Omental fat pad (tissue), 4 donors: ENCODE measurements at places on chromosomes 7 and 10. TPM values are rescaled to one million over a fixed set of nuclear protein-coding genes. Genes with fewer than 3 reads are reported as not detected.

PCDH15 gene
- total RNA-seq: 0.32 TPM

- DNase-seq: no peak
Observed at GRCh38 chr7:151178236-151178635, 8.8 kb downstream of the ASB10 start.

DNA sequence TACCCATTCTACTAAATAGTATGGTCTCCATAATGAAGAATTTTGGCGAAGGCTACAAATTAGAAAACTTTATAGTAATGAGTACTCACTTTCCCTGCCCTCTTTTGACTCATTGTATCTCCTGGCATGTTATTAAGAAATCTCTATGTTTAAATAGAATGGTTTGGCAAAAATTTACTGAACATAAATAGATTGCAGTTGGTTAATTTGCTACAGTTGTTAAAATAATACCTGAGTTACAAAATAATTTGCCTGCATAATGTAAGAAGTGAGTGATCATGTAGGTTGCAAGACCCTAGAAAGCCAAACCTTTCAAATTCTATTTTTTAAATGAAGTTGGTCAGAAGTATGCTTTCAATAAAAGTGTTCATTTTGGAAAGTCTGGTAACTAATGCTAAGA lies 176.8 kb upstream of the AHR start:
- no peak for DNase-seq

DNA sequence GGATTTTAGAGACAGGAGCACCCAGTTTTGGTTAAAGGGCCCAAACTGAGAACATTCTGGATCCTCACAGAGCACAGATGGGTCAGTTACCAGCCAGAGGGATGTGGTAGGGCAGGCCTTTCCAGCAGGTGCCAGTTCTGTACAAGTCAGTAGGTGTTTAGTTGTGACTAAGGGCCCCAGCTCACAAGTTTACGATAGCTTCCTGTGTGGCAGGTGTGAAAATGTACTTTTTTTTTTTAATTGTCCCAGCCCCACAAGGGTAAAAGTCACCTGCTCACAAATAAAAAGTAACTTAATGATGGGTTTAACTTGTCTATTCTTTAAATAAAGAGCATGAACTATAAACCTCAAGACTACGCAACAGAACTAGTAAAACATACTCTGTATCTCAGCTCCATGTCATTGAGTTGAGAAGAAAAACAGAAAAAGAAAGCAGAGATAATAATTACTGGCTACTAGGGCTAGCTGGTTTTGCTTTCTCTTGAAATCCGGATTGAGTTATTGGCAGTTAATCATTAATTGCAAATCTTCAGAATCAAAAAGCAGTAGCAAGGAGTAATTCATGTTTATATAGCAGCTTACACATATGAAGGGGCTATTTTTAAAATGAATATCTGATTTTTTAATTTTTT lies 15.4 kb downstream of the NFE2L3 start:
- DNase-seq: no peak

- no peak for DNase-seq
Observed at GRCh38 chr7:131057794-131058070, 269.9 kb upstream of the MKLN1 start.

GRCh38 chr10:102133373-102134195 lies 744 bp downstream of the PPRC1 start:
- DNase-seq: peak; percentile 60

- no peak for DNase-seq
Observed at GRCh38 chr7:187227-187927, 5.0 kb upstream of the FAM20C start.

- DNase-seq: no peak
Observed at GRCh38 chr7:88432301-88432700, 125.6 kb upstream of the STEAP4 start.

DNA sequence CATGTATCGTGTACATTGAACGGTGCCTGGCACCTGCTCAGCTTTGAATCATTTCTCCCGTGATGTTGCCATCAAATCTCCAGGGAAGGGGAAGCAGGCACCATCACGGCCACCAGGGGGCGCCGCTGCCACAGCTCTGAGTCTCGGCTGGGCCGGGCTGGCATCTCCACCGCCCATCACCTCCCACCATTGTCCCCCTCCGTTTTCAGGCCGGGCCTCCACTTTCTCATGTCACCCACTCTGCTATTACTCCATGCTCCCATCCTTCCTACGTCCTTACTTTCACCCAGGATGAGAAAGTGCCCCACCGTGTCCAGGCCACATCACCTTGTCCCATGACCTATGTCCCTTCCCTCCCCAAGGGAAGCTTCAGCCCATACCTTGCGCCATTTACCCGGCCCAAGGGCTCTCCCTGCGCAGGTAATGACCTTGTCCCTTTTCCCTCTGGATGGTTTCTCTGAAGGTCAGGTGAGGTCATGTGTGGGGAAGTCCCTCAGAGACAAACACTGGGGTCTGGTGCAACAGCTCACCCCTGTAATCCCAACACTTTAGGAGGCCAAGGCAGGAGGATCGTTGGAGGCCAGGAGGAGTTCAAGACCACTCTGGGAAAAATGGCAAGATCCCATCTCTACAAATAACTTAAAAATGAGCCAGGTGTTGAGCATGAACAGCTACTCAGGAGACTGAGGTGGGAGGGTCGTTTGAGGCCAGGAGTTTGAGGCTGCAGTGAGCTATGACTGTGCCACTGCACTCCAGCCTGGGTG lies 31.8 kb upstream of the OCM2 start:
- peak; percentile 82 for DNase-seq

DNA sequence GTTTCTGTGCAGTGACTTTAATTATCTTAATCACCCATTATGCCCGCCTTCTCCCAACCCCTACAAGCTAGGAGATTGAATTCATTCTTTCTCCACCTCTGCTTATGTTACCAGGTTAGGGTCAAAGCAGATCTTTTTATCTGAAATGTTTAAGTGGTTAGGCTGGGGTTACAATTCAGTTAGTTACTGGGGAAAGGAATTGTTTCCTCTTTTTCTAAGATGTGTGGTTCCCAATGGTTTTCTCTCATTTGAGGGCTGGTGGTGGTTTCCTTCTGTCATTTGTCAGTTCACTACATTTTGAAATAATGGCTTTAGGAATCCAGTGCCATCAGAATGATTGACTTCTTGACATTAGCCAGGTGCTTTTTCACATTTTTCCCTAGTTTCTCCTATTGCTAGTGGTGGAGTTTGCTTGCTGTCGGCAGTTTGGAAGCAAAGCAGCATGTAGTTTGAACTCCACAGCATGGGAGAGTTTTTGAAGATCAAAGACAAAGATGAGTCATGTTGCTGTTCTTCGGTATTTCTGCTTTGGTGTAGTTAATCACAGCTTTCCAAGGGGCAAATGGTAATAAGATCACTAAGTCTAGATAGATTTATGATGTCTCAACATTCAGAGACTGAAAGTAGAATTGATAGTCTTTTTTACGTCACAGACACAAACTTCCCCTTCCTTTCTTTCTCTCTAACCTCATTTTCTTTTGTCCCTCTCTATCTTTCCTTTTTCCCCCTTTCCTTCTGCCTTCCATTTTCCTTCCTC lies 168.2 kb downstream of the SND1 start:
- no peak for DNase-seq

- DNase-seq: no peak
Observed at GRCh38 chr10:8361510-8361844, 307.0 kb downstream of the GATA3 start.

GRCh38 chr10:11145495-11145855 lies 127.8 kb downstream of the CELF2 start:
- DNase-seq: no peak

DNA sequence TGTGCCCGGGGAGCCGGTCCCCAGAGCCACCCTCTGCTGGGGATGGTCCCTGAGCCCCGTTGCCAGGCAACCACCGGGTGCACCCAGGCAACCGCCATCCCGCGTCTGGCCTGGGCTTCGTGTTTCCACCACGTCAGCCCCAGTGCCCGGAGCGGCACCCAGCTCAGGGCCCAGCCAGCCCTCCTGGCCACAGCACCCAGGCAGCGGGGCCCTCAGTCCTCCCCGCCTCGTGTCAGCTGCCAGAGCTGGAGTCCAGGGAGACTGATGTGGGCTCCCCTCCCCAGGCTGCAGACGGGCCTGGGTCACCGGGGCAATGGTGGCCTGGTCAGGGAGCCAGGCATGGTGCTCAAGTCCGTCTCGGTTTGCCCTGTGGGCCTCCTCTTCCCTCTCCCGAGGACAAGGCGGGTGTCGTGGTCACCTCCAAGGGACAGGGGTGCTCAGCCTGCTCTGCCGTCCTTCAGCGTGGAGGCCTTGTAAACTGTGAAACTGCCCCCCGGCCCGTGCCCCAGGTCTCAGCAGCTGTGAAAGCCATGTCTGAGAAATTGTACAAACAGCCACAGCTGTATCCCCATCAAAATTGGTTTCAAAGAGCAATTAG lies 72.5 kb downstream of the MICALL2 start:
- DNase-seq: no peak

DNA sequence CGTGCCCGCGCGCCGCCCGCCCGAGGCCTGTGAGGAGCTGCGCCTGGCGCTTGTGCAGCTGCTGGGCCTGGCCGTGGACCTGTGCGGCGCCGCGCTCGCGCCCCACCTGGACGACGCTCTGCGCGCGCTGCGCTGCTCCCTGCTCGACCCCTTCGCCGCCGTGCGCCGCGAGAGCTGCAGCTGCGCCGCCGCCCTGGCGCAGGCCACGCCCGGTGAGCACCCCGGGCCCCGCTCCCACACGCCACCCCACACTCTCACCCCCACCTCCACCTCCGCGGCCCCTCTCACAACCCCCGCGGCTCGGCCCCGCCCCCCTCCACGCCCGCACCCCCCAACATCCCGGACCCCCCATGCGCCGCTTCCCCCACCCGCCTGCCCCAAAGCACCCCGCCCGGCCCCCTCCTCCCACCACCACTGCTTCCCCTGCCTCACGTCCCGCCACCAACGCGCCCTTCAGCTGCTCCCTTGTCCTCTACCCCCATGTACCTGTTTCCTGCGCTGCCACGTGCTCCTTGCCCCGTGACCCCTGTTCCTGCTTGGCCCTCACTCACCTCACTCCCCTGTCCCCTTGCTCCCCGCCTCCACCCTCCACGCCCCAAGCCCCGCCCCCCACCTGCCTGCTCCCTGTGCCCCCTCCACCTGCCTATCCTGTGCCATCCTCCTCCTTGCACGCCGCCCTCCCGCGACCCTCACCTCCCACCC lies at the start of gene PRKAR1B:
Gene PRKAR1B, minus strand, starts transcription at position 178 of the 702 bp plus-strand sequence. CDS start 15,776 bp downstream, outside the sequence.
- DNase-seq: no peak
